M059J (cell line): ENCODE measurements at places on chromosomes 12 and 14. TPM values are rescaled to one million over a fixed set of nuclear protein-coding genes. Genes with fewer than 3 reads are reported as not detected.

PDE3A gene
- 13.5 and 18.9 TPM in 2 replicates for total RNA-seq

PPP2R3C gene
- 20.6 and 23.7 TPM in 2 replicates for total RNA-seq

KIF5A gene
- 0.30 and 0.37 TPM in 2 replicates for total RNA-seq

MED6 gene
- 37.2 and 37.8 TPM in 2 replicates for total RNA-seq

CLEC9A gene
- total RNA-seq, result 0.07 TPM in 1 of 2 replicates, not detected in the other

LAG3 gene
- not detected in 2 replicates for total RNA-seq

GYS2 gene
- total RNA-seq, result not detected in 2 replicates
